ENCODE measurements at places on chromosomes 11 and 22.

GRCh38 chr11:124460459-124460858, 15.0 kb upstream of the OR8B8 start:
- no peak for DNase-seq

DNA sequence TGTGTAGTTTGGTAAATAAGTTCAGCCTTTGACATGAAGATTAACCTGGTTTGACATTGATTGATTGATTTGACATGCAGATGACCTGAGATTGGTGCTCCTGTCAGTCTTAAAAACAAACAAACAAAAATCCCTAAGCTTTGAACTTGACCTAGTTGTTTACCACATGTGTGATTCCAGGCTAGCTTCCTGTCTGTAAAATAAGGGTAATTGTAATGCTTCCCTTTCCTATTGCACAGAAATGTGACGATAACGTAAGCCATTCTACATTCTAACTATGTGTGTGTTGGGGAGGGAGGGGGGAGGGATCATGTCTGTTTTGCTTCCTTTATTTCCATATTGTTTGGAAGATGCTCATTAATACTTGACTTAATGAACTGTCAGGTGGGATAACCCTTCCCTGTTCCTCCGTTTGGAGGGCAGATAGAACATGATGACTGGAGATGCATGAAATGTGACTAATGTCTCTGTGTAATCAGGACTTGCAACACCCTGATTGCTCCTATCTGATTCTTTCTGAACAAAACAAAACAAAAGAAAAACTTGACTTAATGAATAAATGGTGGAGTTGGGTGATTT, 106.1 kb upstream of the CLMP start:
- no peak for DNase-seq

DNA sequence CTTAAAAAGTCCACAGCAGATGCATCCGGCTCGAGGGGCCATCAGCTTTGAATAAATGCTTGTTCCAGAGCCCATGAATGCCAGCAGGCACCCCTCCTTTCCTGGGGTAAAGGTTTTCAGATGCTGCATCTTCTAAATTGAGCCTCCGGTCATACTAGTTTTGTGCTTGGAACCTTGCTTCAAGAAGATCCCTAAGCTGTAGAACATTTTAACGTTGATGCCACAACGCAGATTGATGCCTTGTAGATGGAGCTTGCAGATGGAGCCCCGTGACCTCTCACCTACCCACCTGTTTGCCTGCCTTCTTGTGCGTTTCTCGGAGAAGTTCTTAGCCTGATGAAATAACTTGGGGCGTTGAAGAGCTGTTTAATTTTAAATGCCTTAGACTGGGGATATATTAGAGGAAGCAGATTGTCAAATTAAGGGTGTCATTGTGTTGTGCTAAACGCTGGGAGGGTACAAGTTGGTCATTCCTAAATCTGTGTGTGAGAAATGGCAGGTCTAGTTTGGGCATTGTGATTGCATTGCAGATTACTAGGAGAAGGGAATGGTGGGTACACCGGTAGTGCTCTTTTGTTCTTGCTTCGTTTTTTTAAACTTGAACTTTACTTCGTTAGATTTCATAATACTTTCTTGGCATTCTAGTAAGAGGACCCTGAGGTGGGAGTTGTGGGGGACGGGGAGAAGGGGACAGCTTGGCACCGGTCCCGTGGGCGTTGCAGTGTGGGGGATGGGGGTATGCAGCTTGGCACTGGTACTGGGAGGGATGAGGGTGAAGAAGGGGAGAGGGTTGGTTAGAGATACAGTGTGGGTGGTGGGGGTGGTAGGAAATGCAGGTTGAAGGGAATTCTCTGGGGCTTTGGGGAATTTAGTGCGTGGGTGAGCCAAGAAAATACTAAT, 1.9 kb downstream of the NEAT1 start:
- peak; percentile 88 for DNase-seq

DNA sequence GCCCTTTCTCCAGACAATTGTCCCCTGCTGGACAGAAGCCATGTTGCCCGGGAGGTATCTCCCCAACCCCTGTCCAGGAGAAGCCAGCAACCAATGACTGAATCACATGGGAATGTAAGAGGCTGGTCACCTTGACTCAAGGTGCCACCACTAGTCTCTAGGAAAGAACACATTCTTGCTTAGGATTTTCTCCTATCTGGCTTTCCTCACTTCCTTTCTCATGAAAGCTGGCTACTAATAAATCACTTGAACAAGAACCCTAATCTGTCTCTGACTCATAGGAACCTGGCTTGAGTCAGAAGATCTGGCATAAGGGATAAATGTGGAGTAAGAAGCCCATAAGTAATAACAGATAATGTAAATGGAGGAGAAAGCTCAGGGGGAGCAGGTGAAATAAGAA, 101.4 kb upstream of the C11orf87 start:
- no peak for DNase-seq

DNA sequence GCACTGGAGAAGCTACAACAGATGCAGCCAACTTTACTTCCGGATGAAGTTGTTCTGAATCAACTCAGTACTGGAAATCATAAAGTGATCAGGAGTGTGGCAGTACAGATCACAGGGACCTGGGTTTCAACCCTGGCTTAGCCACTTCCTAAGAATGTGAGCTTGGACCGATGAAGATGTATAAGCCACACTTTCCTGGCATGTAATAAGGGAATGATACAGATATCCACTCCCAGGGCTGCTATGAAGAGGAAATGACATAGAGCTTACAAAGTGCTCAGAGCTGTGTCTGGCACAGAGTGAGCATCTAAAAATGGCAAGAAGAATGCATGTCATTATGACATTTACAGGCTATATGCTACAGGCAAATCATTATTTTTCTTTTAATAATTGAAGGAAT, 378.7 kb downstream of the NTM start:
- DNase-seq, result no peak

DNA sequence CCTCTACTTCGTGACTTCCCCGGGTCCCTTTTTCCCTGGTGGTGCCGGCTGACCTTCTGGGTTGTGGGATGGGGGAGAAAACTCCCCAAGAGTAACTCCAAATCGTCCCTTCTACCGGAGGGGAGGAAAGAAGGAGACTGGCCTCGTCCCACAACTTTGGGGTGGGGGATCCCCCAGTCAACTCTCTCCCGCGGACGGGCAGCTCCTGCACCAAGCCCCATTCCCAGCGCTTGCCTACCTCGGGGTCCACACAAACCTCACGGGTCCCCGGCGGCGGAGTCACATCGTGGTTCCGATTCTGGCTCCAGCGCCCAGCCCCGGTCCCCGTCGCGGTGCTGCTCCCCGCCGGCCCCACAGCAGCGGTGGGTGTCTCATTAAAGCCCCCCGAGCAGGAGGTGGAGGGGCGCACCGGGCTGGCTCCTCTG, 317 bp downstream of the BDNF start:
- DNase-seq, result no peak

GRCh38 chr11:19560156-19560555, 152.5 kb upstream of the NAV2 start:
- DNase-seq, result no peak

DNA sequence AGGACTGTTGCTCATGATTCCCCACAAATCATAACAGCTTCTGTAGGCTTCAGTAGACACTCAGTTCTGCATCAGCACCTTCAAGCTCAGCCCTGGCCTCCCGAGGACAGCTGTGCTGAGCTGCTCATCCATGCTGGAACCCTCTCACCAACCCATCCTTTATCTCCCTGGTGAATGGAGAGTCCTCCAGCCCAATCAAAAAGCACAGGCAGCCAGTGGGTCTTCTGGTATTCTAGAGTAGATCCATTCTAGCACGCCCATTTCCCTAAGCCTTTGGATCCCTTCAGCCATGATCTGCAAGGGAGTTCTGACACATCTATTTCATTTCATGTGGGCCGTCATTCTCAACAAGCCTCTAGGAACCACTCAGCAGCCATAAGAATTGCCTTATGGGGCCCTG, 44.6 kb upstream of the SPATA19 start:
- no peak for DNase-seq

GRCh38 chr11:8015753-8016239, 28.7 kb downstream of the EIF3F start:
- no peak for DNase-seq

GRCh38 chr11:45104790-45105084, 41.7 kb upstream of the PRDM11 start:
- no peak for DNase-seq

DNA sequence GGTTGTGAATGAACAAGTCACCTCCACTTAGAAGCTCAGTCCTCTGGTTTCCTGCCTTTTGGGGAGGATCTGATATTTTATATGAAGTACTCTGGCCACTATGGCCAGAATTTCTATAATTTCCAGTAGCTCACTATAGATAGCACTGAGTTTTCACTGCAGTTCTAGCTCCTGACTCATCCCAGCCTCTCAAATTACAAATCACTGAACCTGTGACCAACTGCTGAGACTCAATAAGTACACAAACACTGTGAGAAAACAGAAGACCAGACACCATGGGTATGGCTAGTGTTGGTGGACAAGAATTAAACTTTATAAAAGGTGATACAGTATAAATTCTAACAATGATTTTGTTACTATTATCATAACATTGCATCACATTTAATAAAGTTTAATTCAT, 47.1 kb upstream of the UCP3 start:
- DNase-seq, result no peak

- DNase-seq, result no peak
These were observed 213.6 kb downstream of the RAB38 start for GRCh38 chr11:87961606-87962005.

DNA sequence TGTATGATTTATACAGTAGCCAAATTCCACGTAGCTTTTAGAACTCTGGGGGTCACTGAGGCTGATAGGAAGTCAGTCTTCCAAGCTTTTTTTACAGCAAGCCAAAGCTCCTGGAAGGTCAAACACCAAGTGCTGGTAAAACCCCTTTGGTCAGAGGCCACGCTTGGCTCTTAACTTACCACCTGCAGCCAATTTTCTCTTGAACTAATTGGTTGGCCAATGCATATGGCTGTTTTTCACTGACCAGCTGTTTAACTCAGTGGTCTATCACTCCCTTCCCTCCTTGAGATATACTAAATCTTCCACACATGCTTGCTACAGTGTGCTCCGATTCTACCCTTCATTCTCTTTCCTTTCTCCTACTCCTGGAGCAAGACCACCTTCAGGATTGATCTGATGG, 116.0 kb downstream of the FAR1 start:
- no peak for DNase-seq

DNA sequence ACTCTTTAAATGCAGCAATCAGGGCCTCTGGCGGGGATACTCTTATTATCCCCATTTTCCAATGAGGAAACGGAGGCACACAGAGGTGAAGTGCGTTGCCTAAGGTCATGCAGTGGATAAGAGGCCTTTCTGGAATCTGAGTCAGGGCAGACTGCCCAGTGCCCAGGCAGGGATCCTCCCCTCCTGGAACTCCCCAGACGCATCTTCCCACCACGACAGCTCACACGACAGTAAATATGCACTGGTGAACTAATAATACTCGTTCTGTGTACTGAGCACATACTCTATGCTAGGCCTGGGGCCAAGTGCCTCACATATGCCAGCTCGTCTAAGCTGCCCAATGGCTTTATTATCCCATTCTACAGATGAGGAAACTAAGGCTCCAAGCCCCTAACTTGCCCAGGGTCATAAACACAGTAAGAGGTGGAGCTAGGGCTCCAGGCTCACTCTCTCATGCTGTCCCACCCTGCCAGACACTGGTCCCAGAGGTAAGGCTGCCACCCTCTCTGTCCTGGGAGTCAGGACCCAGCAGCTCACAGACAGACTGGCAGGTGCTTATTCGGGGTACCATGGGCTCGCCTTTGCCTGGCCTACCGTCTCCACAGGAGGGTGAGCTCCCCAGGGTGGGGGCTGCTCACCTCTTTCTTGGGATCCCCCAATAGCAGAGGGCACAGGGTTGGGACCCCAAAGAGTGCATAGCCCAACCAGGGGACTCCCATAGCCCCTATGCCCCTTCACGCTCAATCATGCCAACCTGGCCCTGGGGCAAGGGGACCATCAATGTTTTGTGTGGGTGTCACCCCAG, 2.3 kb downstream of the IL2RB start:
- DNase-seq, result peak; percentile 77

- no peak for DNase-seq
These were observed 33.1 kb upstream of the TSPAN18 start for GRCh38 chr11:44693654-44694119.

DNA sequence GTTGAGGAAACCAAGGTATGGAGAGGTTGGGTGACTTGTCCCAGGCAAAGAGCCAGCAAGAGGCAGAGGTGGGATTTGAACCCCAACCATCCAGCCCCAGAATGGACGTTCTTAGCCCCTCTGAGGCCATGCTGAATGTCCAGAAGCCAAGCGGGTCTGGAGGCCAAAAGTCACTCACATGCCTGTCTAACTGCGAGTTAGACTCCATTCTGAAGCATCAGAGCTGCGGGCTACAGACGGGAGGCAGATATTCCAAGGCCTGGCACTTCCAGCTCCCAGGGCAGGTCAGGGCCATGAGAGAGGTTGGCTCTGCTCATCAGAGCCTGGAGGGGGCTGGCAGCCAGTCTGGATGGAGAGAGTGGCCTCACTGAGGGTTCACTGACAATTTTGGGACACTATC, 616.5 kb downstream of the BRD1 start:
- peak; percentile 21 for DNase-seq

- DNase-seq, result no peak
These were observed 5.9 kb downstream of the SERPIND1 start for GRCh38 chr22:20779818-20780158.

DNA sequence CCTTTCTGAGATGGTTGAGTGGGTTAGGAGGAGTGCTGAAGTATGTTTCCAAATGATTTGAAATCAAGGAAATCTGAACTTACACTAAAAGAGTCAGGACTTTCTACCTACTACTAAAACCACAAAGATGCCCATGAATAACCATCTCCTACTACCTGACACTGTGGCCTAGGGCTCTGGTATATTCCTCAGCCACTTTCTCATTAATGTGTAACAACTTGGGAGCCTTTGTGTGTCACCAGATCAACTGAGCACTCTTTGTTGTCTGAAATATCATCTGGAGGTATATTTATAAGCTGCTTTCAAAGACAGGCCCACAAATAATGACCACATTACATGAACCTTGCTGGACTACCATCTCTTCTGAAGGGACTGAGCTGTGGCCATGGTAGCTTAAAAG, 43.9 kb downstream of the RELT start:
- DNase-seq, result no peak

DNA sequence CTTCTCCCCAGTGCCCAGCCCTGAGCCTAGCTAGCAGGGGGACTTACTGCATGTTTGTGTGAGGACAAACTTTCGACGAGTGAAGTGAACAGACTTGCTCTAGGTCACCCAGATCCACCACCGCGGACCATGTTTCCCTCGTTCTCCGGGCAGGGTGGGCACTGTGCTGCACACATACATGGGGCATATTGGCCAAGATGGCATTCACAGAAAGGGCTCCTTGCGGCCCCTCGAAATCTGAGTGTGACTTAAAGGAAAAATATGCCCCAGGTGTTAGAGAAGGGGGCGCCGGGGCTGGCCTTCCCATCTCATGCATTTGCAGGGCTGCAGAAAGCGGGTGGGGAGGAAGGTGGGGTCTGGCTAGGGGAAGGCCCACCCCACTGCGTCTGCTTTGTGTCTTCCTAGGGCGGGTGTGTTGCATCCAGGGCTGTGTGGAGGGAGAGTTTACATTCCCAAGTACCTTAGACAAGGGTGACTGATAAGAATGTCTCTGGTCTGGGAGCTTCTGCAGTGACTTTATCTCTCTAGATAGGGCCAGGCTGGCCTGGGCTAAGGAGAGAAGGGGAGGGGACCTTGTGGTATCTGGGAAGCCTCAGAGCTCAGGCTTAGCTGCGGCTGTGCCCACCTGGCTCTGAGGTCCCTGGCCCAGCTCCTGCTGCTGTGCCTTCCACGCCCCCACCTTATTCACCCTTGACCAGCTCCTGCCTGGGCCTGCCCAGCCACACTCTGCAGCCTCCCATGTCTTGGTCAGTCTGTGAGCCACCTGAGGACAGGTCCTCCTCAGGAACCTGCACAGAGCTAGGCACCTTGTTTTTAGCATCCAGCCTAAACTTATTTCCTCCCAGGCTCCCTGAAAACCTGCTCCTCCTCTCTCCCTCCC, 45.8 kb downstream of the LRRC32 start:
- DNase-seq, result no peak
